ENCODE measurements at places on chromosomes 1 and 21. TPM values are rescaled to one million over a fixed set of nuclear protein-coding genes. Genes with fewer than 3 reads are reported as not detected.
A peak's percentile ranks its signal among the peaks of the same experiment; 100 is the strongest.

DNA sequence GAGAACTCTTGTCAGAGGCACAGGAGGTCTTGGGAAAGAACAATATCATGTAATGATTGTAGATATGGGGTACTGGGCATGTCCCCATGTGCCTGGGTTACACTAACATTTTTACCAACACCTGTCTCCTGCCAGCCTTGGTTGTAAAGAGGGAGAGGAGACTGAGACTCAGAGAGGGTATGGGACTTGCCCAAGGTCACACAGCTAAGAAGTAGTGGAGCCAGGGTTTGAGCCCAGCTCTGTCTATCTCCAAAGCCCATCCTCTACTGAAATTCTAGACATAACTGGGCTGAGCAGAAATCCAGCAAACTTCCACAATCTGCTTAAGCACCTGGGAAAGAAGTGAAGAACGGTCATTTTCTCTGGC lies 2.6 kb upstream of the THEMIS2 start:
- no peak overlapping the region for H3K27ac ChIP-seq
- H3K4me3 ChIP-seq: no peak overlapping the region
- DNase-seq: no peak
- H3K36me3 ChIP-seq: no peaks in the 10 kb centered on the region

DNA sequence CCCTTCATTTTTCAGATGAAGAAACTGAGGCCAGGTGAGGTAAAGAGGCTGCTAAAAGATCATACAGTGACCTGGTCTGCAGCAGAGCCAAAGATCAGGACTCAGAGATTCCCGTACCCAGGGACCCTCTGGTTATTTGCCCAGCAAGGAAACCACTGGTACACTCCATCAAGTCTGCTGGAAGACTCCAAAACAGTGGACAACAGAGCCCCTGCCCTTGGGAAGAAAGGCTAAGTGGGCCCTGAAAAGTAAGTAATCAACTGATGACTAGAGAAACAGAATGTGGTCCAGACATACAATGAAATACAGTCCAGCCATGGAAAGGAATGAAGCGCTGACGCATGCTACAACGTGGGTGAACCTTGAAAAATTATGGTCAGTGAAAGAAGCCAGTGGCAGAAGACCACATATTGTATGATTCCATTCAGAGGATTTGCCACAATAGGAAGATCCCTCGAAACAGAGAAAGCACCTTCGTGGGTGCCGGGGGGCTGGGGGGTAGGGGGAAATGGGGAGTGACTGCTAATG lies 106.4 kb downstream of the ETS2 start:
- no peaks in the 10 kb centered on the region for H3K27me3 ChIP-seq
- no peak overlapping the region for H3K4me3 ChIP-seq
- H3K36me3 ChIP-seq: no peaks in the 10 kb centered on the region

- DNase-seq: peak; percentile 12
- no peak overlapping the region for H3K4me3 ChIP-seq
- no peaks in the 10 kb centered on the region for H3K27me3 ChIP-seq
- peaks cover 14% of the 10 kb centered on the region for H3K4me1 ChIP-seq
- H3K36me3 ChIP-seq: no peaks in the 10 kb centered on the region
These were observed 606.0 kb downstream of the SMYD3 start for GRCh38 chr1:245901037-245901436.

The GJA9 gene
- not detected for polyA plus RNA-seq

The KRTAP13-2 gene
- polyA plus RNA-seq: not detected
